ENCODE measurements at places on chromosomes 3 and 15. TPM values are rescaled to one million over a fixed set of nuclear protein-coding genes. Genes with fewer than 3 reads are reported as not detected.

The ADCY5 gene
- not detected for total RNA-seq

The ATP13A4 gene
- 1.3 TPM for total RNA-seq

The ABHD14A gene
- 16.0 TPM for total RNA-seq

The KIF15 gene
- 23.6 TPM for total RNA-seq

The CCRL2 gene
- total RNA-seq, result 3.0 TPM

- no peaks in the 10 kb centered on the region for H3K27me3 ChIP-seq
- no peak for DNase-seq
- no peak overlapping the region for H3K4me3 ChIP-seq
- H3K27ac ChIP-seq, result no peak overlapping the region
- no peaks in the 10 kb centered on the region for H3K4me1 ChIP-seq
Measured at GRCh38 chr3:13705051-13705450, 156.1 kb downstream of the FBLN2 start.

DNA sequence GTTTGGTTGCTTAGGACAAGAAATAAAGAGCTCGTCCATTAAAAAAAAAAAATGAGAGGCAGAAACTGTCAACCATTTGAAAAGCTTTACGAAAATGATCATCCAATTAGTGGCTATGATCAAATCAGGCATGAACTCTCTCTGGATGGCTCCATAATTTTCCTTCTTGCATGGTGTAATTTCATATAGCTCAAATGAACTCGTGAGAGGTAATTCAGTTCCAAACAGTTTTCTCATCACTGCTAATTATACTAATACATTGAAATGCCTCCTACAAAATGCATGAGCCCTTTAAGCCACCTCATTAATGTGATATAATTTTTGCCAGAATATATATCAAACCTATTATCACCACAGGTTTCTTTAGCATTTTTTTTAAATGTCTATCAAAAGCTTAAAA, 239.5 kb upstream of the MEIS2 start:
- no peaks in the 10 kb centered on the region for H3K27me3 ChIP-seq
- DNase-seq, result no peak
- no peak overlapping the region for H3K27ac ChIP-seq
- H3K4me1 ChIP-seq, result no peaks in the 10 kb centered on the region

DNA sequence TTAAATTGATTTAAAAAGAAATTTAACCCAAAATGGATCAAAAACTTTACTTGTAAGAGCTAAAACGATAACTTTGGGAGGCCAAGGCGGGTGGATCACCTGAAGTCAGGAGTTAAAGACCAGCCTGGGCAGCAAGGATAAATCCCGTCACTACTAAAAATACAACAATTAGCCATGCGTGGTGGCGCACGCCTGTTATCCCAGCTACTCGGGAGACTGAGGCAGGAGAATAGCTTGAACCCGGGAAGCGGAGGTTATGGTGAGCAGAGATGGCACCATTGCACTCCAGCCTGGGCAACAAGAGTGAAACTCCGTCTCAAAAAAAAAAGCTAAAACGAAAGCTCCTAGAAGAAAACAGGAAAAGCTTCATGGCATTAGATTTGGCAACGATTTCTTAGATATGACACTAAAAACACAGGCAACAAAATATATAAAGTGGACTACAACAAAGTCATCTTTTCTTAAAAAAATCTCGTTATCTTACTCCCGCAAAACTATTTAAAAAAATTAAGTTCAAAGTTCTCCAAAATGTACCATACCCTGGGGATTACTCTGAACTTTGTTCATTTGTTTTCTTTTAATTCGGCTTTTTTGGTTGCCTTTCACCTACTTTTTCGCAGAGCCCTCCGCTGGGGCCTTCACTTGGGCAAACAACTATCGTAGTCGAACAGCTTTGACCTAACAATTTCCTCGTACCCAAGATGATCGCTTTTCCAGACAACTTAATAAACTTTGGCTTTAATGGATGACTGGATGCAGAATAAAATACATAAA, 2.9 kb downstream of the HDDC3 start:
- H3K27ac ChIP-seq, result peak overlapping the region; percentile 93
- H3K4me3 ChIP-seq, result peak overlapping the region; percentile 99
- H3K4me1 ChIP-seq, result peaks cover 41% of the 10 kb centered on the region
- no peaks in the 10 kb centered on the region for H3K27me3 ChIP-seq

DNA sequence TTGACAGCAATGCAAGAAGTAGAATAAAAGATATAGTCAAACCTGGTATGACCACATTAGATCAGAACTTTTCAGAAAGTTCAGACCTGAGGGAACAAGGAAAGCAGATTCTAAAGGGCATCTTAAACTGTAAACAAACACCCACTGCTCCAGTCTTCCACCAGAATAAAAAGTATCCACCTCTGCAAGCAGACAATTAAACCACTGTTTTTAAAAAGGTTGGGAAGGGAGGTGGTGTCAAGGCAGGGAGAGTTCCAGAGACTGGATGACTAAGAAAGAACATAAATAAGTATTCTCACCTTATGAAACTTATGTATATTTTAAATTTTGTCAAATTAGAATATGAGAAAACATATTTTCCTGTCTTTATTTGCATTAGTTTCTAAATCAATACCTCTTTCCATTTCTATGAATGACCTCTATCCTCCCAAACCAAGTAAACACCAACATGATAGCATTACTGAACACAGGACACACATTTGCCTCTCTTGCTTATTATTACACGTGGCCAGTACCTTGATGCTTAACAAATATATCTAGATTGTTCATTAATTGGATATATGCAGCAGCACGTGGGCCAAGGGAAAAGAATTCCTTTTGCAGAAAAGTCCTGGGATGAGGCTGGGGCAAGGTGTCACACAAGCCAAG, 31.6 kb downstream of the PIK3CB start:
- DNase-seq, result no peak
- H3K4me3 ChIP-seq, result no peak overlapping the region
- H3K4me1 ChIP-seq, result peaks cover 6% of the 10 kb centered on the region
- H3K36me3 ChIP-seq, result peaks cover 5% of the 10 kb centered on the region
- H3K27me3 ChIP-seq, result no peaks in the 10 kb centered on the region

DNA sequence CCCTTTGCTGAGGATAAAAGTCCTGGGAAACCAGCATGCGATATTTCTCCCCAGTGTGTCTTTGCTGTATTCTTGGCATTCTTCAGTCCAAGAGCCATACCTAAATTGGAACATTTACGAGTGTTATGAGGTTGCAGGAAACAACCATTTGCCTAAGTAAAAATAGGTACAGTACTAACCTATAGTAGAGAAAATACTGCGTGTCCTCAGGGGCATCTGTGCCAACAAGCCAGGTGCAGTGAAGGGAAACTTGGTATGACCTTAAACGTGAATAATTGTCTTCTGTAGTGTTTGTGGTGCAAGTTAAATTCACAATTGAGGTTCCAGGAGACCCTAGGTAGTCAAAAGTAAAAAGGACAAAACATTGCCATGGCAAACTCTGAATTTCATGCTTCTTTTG, 12.2 kb downstream of the IL5RA start:
- H3K27ac ChIP-seq, result no peak overlapping the region
- no peak for DNase-seq
- H3K4me3 ChIP-seq, result no peak overlapping the region
- no peaks in the 10 kb centered on the region for H3K4me1 ChIP-seq

DNA sequence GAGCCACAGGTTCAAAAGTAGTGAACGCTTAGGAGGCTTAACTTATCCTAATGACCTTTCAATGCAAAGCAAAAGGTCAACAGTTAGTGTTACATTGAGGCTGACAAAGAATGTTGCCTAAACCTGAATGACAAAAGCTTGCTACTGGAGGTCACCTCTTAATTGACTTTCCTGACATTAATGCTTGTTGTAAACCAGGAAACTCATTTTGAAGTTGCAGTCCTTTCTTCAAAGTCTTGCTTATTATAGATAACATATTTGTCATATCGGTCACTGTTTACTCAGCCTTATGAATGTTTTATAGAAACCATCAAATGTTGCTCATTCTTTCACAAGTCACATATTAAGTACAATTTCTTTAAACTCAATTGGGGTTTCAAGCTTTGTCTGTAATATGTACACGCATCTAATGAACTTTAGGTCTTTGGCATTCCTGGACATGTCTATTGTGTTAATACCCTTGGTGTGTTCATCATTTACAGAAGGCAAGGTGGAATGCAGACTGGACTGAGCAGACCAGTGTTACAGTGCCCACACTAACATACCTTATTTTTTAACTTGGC, 488.2 kb upstream of the NECTIN3 start:
- H3K4me1 ChIP-seq, result no peaks in the 10 kb centered on the region
- DNase-seq, result no peak
- H3K36me3 ChIP-seq, result no peaks in the 10 kb centered on the region
- no peak overlapping the region for H3K4me3 ChIP-seq
- no peak overlapping the region for H3K27ac ChIP-seq

Measured in CD8-positive, alpha-beta memory T cell (primary cell).